LHCN-M2 (cell line): ENCODE measurements at places on chromosomes 2 and 18. TPM values are rescaled to one million over a fixed set of nuclear protein-coding genes. Genes with fewer than 3 reads are reported as not detected.

DNA sequence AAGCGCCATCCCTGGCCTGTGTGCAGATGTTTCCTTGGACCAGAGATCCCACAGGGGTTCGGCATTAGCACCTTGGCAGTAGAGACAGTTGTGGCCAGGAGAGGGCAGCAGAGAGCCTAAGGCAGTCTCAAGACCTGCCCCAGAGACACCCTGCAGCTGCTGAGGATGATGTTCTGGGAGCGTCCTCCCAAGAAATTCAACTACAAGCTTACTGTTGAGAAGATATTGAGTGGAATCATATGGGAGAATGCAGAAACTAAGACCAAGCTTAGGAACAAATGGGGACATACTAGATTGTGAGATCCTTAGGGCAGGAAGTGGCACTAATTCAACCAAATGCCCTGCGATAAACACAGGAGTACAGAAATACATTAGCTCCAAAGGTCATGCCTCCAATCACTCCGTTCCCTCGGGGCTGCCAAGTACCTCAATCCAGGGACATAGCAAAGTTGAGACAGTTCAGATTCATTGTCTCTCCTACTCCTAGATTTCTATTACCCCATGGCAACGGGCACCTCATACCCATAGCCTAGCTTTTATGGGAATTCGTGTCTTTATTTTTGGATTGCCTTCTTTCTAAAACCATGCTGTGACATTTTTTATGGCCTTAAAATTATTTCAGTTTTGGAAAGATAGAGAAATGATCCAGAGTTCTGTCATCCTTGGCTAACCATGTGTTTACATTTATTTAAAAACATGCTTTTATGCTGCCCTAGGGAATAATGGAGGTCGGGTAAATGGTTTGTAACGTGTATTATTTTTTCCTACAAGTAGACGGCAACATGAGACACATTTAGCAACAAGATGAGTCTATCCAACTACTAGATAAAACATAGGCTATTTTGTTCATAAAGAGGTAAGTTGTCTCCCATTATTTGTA is 2.2 kb upstream of the ERMN start:
- DNase-seq: peak; percentile 78

GRCh38 chr2:69436596-69436937 is 668 bp downstream of the NFU1 start:
- DNase-seq: no peak

DNA sequence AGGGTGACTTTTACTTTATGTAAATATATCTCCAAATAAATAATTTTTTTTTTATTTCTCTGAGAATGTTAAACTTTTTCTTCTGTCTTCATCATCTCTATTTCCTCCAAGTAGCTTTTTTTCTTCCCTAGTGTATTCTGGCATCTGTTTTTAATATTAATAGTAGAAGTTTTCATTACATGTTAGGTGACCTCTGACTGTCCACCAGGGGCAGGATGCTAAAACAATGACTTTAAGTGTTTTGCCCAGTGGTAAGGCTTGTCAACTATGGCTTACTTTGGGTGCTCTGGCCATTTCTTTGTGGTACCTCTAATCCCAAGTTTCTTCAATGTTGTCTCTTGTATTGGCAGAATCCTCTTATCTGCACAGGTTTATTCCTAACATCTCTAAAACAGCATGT is 127.1 kb downstream of the SRBD1 start:
- peak; percentile 26 for DNase-seq

- DNase-seq: no peak
Observed at GRCh38 chr18:14746897-14747296, 1.1 kb upstream of the ANKRD30B start.

The SLC23A3 gene
- total RNA-seq: 0.06 TPM in 1 of 2 replicates, not detected in the other

The TMEFF2 gene
- 64.1 and 72.6 TPM in 2 replicates for total RNA-seq
